ENCODE measurements at places on chromosomes 3 and 15. TPM values are rescaled to one million over a fixed set of nuclear protein-coding genes. Genes with fewer than 3 reads are reported as not detected.

GRCh38 chr3:150787741-150788370 lies 24.9 kb upstream of the SIAH2 start:
- DNase-seq, result peak; percentile 61

GRCh38 chr3:61943975-61944374 lies 382.6 kb downstream of the PTPRG start:
- DNase-seq, result no peak

GRCh38 chr3:5678248-5678647 lies 490.7 kb downstream of the EDEM1 start:
- no peak for DNase-seq

DNA sequence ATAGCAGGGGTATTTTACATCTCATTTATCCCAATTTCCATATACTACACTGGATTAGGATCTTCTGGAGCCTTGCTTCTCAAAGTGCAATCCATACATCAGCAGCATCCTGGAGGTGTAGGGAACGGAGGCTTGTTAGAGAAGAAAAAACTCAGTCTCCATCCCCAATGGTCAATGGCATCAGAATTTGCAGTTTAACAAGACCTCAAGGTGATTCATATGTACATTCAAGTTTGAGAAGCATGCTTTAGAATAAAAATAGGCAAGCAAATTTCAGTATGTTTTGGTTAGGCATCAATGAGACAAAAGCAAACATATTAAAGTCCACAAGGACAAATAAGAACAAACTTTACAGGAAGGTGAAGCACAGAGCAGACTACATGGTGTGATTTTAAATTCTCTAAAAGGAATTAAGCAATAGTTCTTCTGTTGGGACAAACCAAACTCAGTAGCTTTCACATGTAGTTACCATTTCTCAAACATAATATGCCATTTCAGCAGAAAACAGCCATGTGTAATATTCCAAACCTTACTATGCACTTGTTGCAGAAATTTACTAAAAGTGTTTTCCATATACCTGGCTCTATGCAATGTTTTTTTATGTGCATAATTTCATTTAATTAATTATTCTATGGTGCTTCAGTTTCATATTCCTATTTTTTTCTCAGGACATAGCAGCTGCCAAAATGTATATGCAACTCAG lies 360.3 kb upstream of the NECTIN3 start:
- DNase-seq, result no peak

GRCh38 chr3:111301238-111301798 lies 229.7 kb downstream of the NECTIN3 start:
- no peak for DNase-seq

GRCh38 chr3:137792626-137793271 lies 28.6 kb downstream of the SOX14 start:
- DNase-seq, result no peak

- no peak for DNase-seq
These were observed 214.6 kb downstream of the KCNAB1 start for GRCh38 chr3:156334841-156335545.

DNA sequence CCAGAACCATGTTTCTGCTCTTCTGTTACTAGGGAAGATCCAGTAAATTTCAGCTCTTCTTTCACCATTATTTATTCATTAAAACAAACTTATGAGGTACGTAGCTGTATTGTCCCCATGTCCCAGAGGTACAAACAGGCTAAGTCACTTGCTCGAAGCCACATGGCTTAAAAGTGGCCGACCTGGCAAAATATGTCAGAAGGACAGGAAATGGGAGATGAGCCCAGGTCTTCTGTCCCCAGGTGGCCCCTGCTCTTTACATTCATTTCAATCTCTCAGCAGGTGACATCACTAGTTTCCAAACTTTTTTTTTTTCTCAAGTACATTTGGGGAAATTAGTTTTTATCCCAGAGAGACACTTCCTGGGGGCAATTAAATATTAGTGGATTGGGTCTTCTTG lies 34.1 kb upstream of the LPP start:
- no peak for DNase-seq

DNA sequence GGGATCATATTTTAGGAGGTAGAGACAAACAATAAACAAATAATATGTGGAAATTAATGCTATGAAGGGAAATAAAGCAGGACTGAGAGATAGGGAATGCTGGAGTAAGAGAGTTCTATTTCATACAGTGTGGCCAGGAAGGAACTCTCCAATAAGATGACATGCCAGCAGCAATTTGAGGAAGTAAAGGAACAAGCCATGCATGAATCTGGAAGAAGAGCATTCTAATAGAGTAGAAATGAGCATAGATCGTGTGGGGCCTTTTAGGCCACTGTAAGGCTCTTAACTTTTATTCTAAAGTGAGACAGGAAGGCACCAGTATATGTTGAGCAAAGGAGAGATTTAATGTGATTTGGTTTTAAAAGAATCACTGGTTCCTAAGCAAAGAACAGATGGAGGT lies 126.3 kb downstream of the DMXL2 start:
- DNase-seq, result no peak

- DNase-seq, result no peak
These were observed 74.4 kb upstream of the MYO5C start for GRCh38 chr15:52370010-52370409.

GRCh38 chr3:73739791-73740453 lies 115.2 kb upstream of the PDZRN3 start:
- no peak for DNase-seq

- DNase-seq, result peak; percentile 68
These were observed 56.0 kb downstream of the ZMAT3 start for GRCh38 chr3:179015551-179016020.

GRCh38 chr15:89492111-89492641 lies 4.2 kb downstream of the RHCG start:
- no peak for DNase-seq

- DNase-seq, result no peak
These were observed 53.7 kb downstream of the CGGBP1 start for GRCh38 chr3:88005066-88005465.

DNA sequence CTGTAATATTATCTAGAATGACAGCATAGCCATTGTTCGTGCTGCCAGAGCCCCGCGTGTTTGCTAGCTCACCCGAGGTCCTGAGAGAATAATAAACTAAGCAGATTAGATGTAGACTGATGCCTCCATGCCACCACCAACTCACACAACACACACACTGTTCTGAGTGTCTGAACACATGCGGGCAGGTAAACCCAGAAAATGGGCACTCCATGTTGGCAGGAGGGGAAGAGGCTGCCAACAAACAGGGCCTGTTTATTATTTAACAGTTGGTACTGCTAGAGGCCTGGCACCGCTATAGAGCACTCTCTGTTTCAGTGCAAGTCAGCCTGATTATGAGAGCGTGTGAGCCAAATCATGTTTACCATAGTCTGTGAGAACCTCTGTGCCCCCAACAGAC lies 299.0 kb downstream of the ZBTB20 start:
- DNase-seq, result no peak

The PLSCR5 gene
- total RNA-seq, result not detected

The CCR3 gene
- not detected for total RNA-seq

The MUSTN1 gene
- total RNA-seq, result not detected

The TRPM1 gene
- total RNA-seq, result not detected

The EIF1B gene
- total RNA-seq, result 49.1 TPM

The COL8A1 gene
- total RNA-seq, result 0.08 TPM

The HRG gene
- total RNA-seq, result not detected

The FSTL1 gene
- not detected for total RNA-seq

The NR2E3 gene
- total RNA-seq, result not detected

The CLDN11 gene
- not detected for total RNA-seq

The PLCL2 gene
- 14.9 TPM for total RNA-seq

The AGBL1 gene
- total RNA-seq, result not detected

The DUOXA2 gene
- not detected for total RNA-seq

The TMCO5A gene
- total RNA-seq, result not detected

The QTRT2 gene
- total RNA-seq, result 54.9 TPM

The ARIH1 gene
- 144 TPM for total RNA-seq
